Kidney capillary endothelial cell (primary cell): ENCODE measurements at places on chromosomes 1 and 21.

- no peak for DNase-seq
Measured at GRCh38 chr1:157438146-157438545, 114.2 kb downstream of the FCRL5 start.

DNA sequence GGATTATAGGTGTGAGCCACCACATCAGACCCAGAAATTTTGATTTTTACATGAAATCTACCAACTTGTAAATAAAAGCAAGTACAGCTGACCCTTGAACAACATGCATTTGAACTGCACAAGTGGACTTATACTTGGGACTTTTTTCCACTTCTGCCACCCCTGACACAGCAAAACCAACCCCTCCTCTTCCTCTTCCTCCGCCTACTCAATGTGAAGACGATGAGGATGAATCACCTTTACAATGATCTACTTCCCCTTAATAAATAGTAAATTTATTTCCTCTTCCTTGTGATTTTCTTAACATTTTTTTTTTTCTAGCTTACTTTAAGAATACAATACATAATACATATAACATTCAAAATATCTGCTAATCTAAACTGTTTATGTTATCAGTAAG is 17.5 kb upstream of the YRDC start:
- no peak for DNase-seq

- DNase-seq: no peak
Measured at GRCh38 chr21:41817877-41818855, 51.3 kb upstream of the RIPK4 start.

DNA sequence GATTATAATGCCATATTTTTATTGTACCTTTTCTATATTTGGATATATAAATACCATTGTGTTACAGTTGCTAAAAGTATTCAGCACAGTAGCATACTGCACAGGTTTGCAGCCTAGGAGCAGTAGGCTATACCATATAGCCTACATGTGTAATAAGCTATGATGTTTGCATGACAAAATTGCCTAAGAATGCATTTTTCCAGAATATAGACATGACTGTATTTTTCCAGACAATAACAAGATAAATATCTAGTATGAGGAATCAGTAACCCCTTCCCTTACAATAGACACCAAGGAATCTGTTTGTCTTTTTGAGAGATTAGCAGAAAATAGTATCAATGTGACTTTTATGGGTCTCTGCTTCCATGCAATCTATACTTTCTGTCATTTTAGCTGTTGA is 228.6 kb downstream of the GRIK1 start:
- DNase-seq: no peak
